ENCODE measurements at places on chromosomes 16 and 17.

- no peak for DNase-seq
Observed at GRCh38 chr17:82449131-82449882, 1.2 kb downstream of the CYBC1 start.

DNA sequence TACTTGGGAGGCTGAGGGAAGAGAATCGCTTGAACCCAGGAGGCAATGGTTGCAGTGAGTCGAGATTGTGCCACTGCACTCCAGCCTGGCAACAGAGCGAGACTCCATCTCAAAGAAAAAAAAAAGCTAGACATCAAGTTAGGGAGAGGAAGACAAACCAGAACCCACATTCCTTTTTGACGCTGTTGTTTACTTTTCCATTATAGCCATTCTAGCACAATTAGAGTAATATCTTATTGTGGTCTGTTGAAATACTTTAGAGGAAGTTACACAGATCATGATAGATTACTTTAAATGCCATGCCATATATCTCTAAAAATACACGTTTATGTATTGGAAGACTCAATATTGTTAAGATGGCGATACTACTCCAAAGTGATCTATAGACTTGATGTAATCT is 16.5 kb upstream of the ABCC1 start:
- DNase-seq: no peak

DNA sequence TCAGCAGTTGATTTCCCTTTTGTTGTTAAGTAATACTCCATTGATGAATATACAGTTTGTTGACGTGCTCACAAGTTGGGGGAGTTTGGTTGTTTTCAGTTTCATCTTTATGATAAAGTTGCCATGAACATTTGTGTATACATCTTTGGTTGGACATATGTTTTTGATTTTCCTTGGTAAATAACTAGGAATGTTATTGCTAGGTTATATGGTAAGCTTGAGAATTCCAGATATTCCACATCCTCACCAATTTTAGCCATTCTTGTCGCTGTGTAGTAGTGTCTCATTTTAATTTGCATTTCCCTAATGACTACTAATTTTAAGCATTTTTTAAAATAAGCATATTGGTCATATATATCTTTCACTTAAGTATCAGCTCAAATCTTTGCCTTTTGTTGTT is 55.0 kb upstream of the RASL10B start:
- no peak for DNase-seq

- no peak for DNase-seq
Observed at GRCh38 chr16:29844575-29845331, 18.3 kb downstream of the CDIPT start.

- peak; percentile 83 for DNase-seq
Observed at GRCh38 chr16:30896261-30896888, at the start of gene CTF1. TSS of gene CTF1 (plus strand) at chr16:30896614. CDS start at chr16:30896644, 30 bp downstream.

DNA sequence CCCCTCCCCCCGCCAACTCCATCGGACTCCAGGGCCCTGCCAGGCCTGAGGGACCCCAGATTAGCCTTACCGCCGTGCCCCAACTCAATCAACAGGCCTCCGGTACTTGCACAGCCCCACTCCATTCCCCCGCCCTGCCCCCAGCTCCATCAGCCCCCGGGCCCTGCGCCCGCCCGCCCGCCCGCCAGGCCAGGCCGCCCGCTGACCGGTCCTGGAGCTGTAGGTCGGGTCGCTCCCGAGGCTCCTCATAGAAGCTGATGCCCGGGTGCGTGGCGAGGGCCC is 308 bp downstream of the GTF3C1 start:
- DNase-seq: no peak

DNA sequence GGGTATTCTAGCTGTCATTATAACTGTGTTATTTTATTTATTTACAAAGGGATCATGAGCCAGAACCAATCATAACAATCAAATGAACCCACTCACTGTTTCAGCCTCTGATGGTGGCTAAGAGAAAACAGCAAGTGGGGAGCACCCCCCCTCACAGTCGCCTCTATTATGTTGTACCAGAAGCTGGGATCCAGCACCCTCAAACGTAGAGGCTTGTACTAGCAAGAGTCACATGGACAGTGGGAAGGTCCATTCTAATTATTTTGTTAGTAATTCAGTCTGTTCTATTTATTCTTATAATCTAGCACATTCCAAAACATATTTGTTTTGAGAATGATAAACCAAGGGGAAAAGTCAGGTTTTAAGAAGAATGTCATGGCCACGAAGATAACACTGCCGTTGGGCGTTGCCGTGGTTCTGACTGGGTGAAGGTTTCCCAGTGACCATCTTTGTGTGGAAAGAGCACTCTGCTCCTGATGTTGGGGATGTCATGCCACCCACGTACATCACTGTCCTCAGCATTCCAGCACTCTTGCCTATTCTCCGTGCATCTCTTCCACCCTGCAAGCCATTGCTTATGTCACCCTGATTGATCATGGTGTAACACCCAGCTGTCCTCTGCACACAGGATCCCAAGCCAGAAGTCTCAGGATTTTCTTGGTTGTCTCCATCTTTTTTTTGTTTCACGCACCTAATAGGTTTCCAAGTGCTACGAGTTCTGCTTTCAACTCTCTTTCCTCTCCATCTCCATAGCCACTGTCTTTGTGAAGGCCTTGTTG is 205.8 kb downstream of the PRKCA start:
- no peak for DNase-seq

Data from left ventricle myocardium inferior (tissue), 1 donor.